Activated CD4-positive, CD25-positive, alpha-beta regulatory T cell (primary cell): ENCODE measurements at places on chromosomes 2 and 18.
A peak's percentile ranks its signal among the peaks of the same experiment; 100 is the strongest.

DNA sequence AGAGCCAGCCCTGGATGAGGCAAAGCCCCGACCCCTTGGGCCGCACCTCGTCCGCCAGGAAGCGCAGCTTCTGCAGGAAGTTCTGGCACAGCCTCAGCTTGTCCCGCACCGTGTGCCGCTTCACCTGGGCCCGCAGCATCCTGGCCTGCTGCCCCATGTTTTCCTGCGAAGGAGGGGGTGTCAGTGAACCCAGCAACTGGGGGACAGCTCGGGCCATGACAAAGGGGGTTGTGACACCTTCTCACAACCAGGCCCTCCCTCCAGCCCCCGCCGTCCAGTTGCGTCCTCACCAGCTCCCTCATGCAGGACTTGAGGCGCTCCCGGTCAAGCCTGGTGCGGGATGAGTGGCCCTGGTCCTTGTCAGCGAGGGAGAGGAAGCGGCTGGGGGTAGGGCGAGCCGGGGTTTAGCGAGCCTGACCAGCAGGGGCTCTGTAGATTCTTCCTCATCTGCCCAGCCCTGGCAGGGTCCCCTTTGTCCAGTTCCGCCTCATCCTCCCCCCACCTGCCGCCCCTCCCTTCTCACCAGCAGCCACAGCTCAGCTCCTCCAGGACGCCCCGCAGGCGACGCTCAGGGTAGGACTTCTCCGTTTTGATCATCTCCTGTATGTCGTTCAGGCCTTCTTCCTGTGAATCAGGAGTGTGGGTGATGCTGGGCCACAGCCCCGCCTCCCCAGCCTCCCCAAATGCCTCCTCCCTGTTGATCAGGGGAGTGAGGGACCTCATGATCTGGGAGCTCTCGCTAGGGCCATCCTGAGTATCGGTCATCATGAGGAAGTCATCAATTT is 606 bp downstream of the OTOF start:
- DNase-seq = no peak

- no peak for DNase-seq
These were observed 403.9 kb upstream of the FANCL start for GRCh38 chr2:58645017-58645416.

GRCh38 chr2:96520697-96521096 is 15.5 kb upstream of the NEURL3 start:
- DNase-seq = no peak

GRCh38 chr2:129117434-129117833 is 798.8 kb upstream of the HS6ST1 start:
- DNase-seq = no peak

DNA sequence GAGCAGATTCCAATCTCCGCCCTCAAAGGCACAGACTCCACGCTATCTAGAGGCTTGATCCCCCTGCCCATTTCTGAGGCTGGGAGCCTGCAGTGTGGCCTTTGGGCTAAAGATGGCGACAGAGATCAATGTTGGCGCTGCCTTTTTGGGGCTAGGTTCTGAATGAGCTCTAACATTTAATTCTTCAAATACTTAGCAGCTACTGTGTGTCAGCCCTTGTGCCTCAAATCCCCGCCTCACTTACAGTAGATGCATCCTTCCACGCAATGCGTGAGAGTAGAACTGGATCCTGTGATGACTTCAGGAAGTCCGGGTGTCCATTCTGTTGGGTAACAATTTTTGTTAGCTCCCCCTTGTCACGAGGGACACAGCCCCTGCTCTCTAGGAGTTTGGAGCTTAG is 12.4 kb downstream of the IL1F10 start:
- DNase-seq = peak; percentile 46

DNA sequence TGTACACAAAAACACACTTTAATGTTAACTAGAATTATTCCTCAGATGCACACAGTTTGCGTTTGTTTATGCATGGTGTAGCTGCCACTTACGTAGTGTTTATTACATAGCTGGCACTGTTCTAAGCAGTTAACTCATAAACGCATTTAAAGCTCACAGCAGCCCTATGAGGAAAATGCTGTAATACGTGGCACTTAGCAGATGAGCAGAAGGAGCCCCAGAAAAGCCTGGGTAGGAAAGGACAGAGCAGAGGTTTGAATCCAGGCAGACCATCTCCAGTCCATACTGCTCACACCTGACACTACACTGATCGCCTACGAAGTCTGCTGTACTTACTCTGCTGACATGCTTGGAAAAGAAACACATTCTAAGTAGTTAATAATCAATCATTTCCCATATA is 66.6 kb downstream of the BCL2 start:
- no peak for DNase-seq

DNA sequence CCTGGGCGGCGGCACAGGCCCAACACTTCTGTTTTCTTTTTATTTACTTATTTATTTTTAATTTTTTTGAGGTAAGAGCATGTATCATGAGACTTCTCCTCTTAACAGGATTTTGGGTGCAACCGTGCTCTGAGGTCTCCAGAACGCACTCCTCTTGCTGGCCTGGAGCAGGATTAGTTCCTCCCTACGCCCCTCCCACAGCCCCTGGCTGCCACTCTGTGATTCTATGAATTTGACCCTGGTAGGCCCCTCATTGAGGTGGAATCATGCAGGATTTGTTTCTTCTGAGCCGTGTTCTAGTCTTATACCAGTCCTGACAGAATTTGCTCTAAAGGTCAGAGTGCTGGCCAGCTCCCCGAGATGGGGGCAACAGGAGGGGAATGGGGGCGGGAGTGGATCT is 106.5 kb upstream of the HS6ST1 start:
- DNase-seq = no peak

- DNase-seq = no peak
These were observed 137.7 kb downstream of the IRS1 start for GRCh38 chr2:226661789-226662545.

DNA sequence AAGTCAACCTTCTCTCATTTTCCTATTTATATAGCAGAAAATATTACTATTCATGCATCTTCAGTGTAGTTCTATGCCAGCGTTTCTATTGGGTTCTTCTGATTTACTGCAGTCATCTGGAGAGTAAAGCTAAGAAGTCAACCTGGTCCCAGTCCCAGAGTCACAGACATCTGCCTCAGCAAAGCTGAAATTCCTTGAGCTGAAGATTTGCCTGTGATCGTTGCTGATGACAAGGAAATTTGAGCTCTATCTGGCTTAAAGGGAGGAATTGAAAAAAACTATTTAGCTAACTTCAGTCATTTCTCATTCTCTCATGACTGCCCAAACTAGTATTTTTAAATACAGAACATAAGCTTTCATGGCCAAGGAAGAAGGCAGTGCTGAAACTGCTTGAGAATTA is 45.7 kb downstream of the RND3 start:
- no peak for DNase-seq

DNA sequence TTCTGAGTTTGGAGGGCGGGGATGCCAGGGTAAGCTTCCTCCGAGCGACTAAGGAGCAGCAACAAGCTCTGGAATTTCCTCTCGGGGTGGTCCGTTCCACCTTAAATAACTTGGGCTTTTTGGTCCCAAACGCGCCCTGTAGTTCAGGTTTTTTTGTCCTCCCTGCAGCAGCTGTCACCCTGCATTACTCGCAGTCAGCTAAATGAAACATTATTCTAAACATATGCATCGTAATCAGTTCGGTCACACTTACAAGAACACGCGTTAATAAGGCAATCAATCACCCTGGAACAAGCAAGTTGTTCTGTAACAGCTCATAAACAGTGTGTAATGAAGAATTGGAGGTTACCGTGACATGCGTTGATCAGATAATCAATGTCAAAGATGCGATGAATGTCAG is 8.3 kb downstream of the EVX2 start:
- no peak for DNase-seq

DNA sequence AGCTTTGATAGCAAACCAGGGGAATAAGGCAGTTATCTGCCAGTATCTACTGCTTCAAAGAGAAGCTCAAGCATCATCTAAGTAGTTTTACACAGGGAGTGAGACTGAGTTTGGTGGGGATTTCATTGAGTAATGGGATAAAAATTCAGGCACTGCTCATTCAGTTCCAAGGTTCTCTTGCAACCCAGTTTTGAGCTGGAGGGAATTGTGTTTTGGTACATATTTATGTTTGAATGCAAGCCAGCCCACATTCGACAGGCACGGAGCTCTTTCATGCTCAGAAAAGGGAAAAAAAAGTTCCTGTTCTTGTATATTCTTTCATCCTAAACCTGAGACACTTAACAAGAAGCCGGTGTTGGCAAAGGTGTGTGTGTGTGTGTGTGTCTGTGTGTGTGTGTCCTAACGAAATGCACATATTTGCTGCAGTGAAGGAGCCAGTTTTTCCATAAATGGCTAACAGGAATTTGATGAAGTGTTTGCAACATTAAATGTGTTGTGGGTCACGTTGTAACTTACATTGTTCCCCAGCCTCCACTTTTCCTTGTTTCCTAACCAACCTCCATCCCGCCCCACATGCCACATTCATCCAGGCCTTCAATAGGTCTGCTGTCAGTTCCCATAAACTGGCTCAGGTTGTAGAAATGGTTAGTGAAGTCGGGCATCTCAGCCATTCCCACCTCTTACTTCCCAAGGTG is 311.1 kb downstream of the TXNL1 start:
- no peak for DNase-seq

GRCh38 chr2:189933041-189933440 is 129.5 kb downstream of the MSTN start:
- DNase-seq = no peak

DNA sequence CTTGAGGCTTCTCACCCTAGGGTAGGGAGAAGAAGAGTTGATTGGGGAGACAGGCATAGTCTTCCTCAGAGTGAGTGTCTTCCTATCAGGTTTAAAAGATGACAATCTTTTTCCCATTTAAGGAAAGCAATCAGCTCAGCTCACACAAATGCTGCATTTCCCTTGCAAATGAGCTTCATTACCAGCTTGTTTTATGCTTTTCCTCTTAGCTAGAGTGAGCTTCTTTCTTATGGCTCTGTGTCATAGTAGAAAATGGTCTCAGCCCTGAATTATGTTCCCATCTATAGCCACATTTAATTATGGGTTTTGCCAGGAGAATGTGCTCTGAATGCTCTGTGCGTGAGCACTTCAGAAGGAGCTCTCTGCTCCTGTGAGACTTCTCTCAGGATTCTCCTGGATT is 112.8 kb upstream of the NCK2 start:
- no peak for DNase-seq

DNA sequence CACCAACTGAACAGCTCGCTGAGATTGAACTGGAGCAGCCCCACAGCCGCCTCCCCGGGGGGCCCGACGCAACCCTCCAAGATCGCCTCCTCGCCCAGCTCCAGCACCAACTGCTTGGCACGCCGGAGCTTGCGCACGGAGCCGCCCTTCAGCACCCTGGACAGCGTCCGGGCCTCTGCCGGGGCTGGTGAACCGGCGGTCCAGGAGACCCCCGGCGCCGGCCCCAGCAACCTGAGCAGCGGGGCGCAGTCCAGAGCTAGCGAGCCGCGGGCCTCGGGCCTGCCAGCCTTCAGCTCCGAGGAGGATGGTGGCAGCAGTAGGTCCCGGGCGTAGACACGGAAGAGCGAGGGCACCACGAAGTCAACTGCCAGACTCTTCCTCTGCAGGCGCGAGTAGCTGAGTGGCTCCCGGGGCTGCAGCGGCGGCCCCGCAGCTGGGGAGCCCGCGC is 1.2 kb downstream of the ALK start:
- DNase-seq = peak; percentile 20

DNA sequence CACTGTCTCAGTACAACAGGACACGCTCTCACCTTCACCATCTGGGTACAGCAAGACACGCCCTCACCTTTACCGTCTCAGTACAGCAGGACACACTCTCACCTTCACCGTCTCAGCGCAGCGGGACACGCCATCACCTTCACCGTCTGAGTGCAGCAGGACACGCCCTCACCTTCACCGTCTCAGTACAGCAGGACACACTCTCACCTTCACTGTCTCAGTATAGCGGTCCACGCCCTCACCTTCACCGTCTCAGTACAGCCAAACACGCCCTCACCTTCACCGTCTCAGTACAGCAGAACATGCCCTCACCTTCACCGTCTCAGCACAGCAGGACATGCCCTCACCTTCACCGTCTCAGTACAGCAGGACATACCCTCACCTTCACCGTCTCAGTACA is 109.9 kb upstream of the CTDP1 start:
- no peak for DNase-seq

- DNase-seq = no peak
These were observed 46.6 kb upstream of the HNRNPA3 start for GRCh38 chr2:177165721-177166711.

DNA sequence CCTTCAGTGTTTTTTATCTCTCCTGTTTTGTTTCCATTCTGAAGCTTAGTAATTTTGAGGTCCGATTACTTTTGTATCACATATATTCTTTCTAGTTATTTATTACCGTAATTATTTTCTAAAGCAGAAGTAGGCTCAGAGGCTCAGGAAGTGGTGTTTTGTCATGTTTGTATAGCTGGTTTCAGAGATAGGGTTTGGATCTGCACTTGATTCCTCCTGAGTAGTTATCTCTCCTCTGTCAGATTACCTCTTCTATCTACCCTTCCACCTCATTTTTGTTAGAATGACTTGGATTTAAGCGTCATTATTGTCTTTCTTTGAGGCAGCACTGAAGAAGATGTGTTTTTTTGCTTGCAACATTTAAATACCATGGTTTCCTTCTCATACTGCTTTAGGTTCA is 95.4 kb downstream of the MTA3 start:
- no peak for DNase-seq

GRCh38 chr18:46040033-46040746 is 31.9 kb downstream of the PSTPIP2 start:
- DNase-seq = no peak

DNA sequence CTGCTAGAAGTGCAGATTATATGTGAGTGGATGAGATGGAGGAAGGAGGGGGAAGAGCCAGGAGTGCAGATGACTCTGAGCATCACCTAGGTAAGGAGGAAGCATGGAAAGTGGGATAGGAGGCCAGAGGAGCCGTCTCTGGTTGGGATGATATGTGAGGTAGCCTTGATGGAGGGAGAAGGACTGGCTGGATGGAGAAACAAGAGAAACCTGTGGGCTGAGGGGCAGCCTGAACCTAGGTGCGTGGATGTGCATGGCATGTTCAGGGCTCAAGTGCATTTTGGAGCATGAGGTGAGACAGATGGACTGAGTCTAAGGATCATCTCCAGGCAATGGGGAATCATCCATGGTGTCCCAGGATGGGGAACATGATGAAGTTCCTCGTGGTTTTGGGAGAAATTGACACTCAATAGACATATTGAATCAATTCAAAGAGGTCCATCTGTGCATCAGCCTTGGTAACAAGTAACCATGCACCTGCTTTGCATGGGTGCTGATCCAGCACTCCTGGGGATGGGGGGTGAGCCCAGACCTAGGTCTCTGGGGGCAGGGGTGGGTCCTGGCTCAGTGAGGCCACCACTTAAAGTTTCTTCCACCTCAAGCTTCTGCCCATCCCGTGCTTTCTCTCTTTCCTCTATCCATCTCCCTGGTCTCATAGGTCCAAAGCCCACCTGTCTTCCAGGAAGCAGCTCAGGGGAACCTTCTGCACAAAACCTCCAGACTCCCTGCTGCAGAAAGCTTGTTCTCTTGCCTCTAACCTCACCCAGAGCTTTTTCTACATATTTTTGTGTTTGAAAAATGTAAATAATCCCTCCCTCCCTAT is 19.2 kb downstream of the MYCN start:
- no peak for DNase-seq

GRCh38 chr2:74860521-74860920 is 26.6 kb downstream of the HK2 start:
- DNase-seq = no peak
